SJSA1 (cell line): ENCODE measurements at places on chromosomes 5 and 9. TPM values are rescaled to one million over a fixed set of nuclear protein-coding genes. Genes with fewer than 3 reads are reported as not detected.
A peak's percentile ranks its signal among the peaks of the same experiment; 100 is the strongest.

The PCDHA12 gene
- total RNA-seq, result not detected in 2 replicates

- no peak for DNase-seq
Measured at GRCh38 chr5:26868504-26868903, 169.9 kb downstream of the CDH9 start.

DNA sequence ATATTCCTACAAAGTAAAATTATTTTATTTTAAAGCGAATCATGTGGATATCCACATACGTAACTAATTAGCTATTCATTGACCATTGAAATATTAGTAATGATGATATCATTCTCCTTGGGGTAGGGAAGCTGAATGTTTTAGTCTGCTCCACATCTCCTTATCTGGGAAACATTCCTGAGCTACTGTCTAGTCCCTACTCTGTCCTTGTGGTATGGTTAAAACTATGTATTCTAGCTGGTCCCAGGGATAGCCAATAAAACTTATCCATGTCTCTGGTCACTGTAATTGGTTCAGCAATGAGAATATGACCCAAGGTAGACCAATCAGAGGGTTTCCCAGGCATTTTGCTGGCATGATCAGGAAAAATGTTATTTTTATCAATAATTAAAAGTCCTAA, 76.0 kb upstream of the DAP start:
- DNase-seq, result no peak

- no peak for DNase-seq
Measured at GRCh38 chr5:133652951-133653759, 40.8 kb upstream of the FSTL4 start.

DNA sequence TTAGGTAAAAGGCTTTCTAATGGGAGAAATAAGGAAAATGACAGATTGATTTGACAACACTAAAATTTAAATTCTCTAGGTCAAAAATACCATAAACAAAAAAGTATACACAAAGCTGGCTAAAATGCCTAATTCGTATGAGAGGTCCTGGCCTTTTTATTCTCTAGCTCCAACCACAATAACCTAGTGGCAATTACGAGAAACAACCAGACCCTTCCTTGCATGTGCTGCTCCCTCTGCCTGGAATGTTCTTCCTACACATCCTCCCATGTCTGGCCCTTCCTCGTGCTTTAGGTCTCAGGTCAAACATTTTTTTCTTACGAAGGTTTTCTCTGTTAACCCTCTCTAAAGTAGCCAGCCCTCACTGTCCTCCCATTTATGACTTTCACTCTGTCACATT, 176.4 kb upstream of the PLPPR1 start:
- DNase-seq, result no peak

- no peak for DNase-seq
Measured at GRCh38 chr5:123559434-123559775, 47.4 kb downstream of the CSNK1G3 start.

The TRMT10B gene
- 0.81 and 1.2 TPM in 2 replicates for total RNA-seq

DNA sequence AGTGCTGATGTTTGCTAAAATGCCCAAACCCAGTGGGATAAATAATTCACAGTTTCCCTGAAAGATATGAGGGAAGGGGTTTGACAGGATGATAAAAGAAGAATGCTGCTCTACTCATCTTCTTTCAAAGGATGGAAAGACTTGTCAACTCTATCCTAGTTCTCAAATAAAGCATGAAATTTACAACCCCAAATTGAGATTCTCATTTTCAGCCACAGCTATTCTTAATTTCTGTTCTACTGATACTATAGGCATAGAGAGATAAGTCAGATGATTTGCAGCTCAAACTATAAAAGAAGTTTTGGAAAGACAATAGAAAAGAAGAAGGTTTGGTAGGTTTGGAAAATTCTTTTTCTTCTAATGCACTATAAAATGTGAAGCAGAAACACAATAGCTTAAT, 542.6 kb downstream of the CSNK1G3 start:
- DNase-seq, result no peak

DNA sequence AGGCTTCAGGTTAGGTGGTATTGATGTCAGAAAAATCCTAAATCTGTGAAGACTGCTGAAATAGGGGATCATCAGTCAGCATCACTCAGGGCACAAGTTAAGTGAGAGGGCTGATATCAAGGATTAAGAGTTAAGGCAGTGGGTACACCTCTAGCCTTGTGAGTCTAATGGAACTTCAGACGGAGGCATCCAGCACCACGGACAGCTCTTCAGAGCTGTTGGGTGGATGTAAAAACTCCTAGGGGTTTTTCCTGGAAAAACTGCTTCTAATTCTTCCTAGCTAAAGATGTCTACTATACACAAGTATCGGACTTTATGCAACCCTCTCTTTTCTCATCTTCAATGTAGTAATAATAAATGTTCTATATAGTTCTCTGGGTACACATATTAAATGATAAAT, 165.9 kb downstream of the SH3GL2 start:
- DNase-seq, result no peak

The FBP1 gene
- not detected in 2 replicates for total RNA-seq

- peak; percentile 46 for DNase-seq
Measured at GRCh38 chr5:180208435-180209081, 453 bp downstream of the RASGEF1C start.

The ZBTB43 gene
- 6.5 and 6.8 TPM in 2 replicates for total RNA-seq

- DNase-seq, result no peak
Measured at GRCh38 chr5:93791518-93791972, 50.1 kb upstream of the POU5F2 start.

DNA sequence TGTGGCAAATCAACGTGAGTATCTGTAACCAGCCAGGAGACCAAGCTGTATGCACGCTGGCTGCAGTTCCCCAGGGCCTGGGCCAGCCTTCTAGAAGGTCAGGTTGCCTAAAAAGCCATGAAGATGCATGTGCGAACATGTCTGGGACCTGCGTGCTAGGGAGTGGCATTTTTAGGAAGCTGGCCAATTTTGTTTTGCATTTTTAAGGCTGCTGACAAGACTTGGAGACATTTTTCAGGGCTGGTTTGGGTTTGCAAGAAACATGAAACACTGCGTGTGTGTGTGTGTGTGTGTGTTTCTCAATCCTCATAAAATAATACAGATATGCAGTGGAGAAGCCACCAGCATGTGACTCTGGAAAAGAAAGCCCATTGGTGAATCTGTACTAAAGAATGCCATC, 5.1 kb downstream of the TGFBI start:
- DNase-seq, result no peak

The TOMM5 gene
- total RNA-seq, result 131 and 132 TPM in 2 replicates

DNA sequence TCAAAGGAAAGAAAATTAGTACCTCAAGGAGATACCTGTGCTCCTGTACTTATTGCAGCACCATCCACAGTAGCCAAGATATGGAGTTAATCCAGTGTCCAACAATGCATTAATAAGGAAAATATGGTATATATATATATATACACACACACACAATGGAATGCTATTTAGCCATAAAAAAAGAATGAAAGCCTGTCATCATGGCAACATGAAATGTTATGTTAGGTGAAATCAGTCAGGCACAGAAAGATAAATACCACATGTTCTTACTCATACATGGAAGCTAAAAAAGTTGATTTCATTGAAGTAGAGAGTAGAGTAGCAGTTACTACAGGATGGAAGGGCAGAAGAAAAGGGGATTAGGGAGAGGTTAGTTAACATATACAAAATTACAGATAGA, 601.5 kb downstream of the ANXA1 start:
- no peak for DNase-seq

GRCh38 chr9:83433846-83434245, 104.4 kb downstream of the FRMD3 start:
- no peak for DNase-seq

The CDH9 gene
- not detected in 2 replicates for total RNA-seq

GRCh38 chr9:138105561-138106505, 228.3 kb downstream of the CACNA1B start:
- DNase-seq, result no peak

The RAB3C gene
- not detected in 2 replicates for total RNA-seq
